ENCODE measurements at places on chromosomes 7 and 10.

DNA sequence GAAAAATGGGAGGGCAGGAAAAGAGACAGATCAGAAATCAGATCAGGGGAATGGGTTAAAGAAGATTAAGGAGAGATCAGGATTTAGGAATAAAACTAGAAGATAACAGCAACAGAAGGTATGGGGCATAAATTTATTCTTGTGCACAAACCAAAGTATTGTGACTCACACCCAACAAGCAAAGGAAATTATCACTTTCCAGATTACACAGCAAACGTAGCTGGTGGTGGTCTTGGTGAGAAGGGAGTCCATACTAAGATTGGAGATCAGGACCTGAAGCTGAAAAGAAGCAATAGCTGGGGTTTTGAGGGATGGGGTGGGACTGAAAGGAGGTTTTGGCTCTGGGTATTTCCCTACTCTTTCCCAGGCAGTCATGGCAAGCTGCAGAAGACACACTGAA, 3.5 kb upstream of the MYOZ1 start:
- no peak for DNase-seq

- DNase-seq: no peak
These were observed 8.6 kb downstream of the ZCCHC24 start for GRCh38 chr10:79436850-79437103.

GRCh38 chr10:124323806-124324205, 94.9 kb downstream of the OAT start:
- DNase-seq: peak; percentile 40

DNA sequence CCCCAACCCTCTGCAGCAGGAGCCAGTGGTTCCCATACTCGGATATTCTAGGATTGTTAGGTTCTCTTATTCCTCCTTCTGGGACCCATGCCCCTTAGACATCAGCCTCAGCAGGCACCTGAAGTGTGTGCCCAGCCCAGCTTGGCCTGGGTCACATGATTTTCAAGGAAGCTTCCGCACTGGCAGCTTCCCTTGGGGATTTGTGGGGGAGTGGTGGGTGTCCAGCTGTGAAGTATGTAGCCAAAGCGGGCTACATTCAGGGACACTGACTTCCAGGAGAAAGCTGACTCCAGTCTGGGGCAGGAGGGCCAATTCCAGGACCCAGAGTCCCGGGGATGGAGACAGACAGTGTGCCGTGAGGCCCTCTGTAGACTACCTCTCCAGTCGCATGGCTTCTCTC, 1.3 kb downstream of the LDB1 start:
- peak; percentile 68 for DNase-seq

DNA sequence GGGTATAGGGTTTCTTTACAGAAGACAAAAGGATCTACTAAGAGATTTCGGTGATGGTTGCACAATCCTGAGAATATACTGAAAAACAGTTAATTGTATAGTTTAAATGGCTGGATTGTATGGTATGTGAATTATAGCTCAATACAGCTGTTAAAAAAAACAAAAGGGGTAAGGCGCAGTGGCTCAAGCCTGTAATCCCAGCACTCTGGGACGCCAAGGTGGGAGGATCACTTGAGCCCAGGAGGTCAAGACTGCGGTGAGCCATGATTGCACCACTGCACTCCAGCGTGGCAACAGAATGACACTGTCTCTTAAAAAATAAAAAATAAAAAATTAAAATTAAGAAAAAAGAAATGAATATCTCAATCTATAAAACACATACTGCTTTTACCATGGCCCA, 18.5 kb downstream of the ESYT2 start:
- no peak for DNase-seq

DNA sequence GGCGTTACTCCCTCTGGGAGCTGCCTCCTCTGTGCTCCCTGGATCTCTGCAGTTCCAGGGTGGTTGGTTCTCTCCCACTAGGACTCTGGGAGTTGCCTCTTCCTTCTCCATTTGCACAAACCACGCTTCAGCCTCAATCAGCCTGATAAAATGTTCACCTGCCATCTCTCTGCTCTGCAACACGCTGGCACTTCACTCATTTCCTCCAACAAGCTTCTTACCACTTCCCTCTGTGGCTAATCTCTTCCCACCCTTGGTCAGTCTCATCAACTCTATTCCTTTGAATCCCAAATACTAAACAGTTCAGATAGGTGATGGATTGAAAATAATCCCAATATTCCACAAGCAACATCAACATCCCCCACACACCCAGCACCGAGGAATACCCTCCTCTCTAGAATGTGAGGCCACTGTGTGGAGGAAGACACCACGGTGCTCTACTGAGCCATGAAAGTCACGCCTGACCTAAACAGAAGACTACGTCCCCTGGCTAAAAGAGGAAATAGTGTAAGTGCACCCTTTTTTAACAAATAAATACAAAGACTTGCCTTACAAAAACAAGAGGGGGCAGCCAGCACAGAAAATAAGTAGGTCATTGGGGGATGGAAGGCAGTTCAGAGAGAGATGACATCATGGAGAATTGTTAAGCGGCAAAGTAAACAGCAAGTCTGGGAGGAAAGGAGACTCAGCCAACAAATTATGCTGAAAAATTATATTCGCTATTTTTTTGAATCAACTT, 1.9 kb upstream of the FAM170B start:
- DNase-seq: peak; percentile 5

GRCh38 chr7:85392789-85393188, 205.9 kb upstream of the SEMA3D start:
- no peak for DNase-seq

- no peak for DNase-seq
These were observed 2.5 kb upstream of the ITIH2 start for GRCh38 chr10:7700577-7701125.

DNA sequence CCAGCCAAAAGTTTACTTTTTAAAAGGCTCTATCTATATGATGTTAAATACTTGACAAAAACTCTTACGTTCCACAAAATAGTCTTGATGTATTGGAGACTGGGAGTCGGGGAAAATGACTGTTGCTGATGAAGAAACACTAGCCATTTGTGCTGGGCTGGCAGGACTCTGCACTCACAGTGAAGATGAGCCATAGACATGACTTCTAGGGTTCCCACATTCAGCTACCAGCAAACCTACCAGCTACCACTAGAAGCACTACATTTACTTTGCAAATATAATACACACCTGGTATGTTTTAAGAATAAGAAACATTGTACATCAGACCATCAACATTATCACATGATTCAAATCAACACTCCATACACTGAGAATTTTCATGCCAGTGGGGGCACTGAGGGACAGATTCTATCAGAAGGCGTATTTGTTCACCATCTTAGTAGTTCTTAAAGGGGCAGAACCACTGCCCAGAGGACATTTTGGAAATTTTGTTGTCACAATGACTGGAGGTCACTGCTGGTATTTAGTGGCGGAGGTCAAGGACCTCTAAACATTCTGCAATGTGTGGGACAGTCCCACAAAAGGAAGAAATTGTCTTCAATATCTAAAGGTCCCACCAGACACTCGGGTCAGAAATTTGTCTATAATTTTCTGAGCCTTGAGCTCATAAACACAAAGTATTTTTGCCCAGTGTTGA, 52.3 kb downstream of the PARD3 start:
- no peak for DNase-seq

DNA sequence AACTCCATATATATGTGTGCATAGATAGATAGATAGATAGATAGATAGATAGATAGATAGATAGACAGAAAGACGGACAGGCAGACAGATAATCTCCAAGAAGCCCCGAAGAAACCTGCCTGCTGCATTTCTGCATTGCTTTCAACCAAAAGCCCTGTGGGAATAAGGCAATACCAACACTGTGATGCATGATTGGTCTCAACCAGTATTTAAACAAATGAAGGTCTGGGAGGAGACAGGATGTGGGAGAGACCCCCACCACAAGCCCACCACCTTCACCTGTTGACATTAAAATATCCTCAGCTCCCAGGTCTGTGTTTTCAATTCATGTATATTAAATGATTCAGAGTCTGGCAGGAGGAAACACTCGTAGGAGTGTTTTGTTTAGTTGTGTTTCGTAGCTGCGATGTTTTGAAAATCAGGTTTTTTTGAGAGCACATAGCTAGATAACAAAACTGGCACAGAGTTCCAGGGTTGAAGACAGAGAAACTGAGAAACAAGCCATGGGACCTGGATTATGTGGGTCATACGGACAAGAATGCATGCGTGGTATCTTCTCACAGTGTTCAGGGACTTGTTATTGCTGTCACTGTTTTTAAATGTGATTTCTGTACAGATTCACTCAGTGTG, 200.7 kb upstream of the AHR start:
- DNase-seq: no peak

DNA sequence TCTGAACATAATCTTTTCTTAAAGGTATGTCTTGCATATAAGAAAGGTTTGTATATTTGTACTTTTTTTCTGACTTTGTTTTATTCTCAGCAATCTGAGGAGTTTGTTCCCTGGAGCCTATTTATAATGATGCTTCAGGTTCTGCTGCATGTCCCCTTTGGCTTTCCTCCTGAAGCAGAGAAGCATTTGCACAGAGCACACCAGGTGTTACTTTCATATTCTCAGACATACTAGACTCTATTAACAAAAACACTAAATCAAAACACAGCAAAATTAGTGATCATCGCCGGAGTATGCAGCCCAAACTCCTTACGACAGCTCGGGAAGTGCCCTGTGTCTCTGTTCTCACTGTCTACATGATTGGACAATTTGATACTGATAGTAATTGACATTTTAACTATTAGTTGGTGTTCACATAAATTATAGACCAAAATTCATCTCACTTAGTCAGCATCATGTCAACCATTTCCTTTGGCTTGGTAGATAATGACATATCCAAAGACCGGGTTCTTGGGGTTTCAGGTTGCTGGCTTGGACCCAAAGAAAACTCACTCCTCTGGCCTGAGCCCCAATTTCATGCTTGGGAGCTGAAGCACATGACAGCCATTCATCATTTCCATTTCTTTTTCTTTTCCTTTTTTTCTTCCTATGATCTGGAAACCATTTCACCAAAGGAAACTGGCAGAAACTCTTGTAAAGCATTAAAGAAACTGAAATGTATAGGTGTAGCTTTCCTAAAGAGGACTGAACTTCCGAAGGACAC, 400.1 kb upstream of the NRP1 start:
- DNase-seq: no peak
